ENCODE measurements at places on chromosomes 6 and 20.

DNA sequence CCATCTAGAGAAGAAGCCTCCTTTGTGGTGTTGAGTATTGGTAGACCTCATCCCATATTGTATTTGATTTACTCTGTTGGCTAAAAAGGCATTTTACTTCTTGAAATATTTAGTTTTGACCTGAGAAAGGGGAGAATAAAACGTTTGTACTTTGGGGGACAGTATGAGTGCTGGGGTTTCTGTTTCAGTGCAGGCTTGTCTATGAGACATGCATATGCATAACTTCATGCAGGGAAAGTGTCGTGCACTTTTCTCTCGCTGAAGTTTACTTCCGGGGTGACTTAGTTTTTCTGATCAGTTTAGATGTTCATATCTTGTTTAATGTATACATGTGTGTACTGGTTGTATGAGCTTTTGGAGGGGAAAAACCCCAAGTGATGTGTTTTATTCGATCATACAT, 59.5 kb downstream of the UTRN start:
- DNase-seq, result no peak

DNA sequence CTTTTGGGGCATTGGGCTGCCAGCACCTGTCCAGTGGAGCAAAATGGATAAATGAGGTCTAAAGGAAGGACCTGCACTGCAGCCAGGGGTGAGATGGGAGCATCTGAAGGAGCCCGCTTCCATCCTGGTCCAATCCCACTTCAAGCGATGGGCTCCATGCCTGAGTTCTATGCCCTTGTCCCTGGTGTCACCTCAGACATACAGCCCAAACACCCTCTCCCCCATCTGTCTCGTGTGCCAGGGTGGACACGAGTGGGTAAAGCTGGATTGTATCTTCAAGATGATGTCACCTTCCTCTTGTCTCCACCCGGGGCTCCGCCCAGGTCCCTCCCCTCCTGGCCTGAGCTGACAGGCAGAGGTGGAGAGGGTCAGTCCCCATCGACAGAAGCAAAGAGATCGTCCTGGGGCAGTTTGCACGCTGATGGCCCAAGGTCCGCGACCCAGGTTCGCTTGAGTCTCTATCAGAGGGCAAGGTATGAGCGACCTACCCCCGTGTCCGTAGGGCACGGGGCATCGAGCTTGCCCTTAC, 544 bp downstream of the SMIM29 start:
- peak; percentile 84 for DNase-seq

GRCh38 chr6:145863988-145864616, 49.5 kb upstream of the FBXO30 start:
- DNase-seq, result no peak

- no peak for DNase-seq
Measured at GRCh38 chr6:31568537-31568961, 3.5 kb upstream of the LTA start.

GRCh38 chr6:13480631-13481501, 6.5 kb downstream of the GFOD1 start:
- no peak for DNase-seq

- DNase-seq, result no peak
Measured at GRCh38 chr20:42494290-42494689, 695.4 kb downstream of the PTPRT start.

Measured in cardiac septum (tissue), 1 donor.